Natural killer cell (primary cell): ENCODE measurements at places on chromosomes 7 and 10.

GRCh38 chr7:141697211-141697871 is 4.6 kb downstream of the DENND11 start:
- no peak for DNase-seq
- no peaks in the 10 kb centered on the region for H3K27me3 ChIP-seq
- H3K4me1 ChIP-seq, result peaks cover 24% of the 10 kb centered on the region
- no peak overlapping the region for H3K27ac ChIP-seq
- no peak overlapping the region for H3K4me3 ChIP-seq

DNA sequence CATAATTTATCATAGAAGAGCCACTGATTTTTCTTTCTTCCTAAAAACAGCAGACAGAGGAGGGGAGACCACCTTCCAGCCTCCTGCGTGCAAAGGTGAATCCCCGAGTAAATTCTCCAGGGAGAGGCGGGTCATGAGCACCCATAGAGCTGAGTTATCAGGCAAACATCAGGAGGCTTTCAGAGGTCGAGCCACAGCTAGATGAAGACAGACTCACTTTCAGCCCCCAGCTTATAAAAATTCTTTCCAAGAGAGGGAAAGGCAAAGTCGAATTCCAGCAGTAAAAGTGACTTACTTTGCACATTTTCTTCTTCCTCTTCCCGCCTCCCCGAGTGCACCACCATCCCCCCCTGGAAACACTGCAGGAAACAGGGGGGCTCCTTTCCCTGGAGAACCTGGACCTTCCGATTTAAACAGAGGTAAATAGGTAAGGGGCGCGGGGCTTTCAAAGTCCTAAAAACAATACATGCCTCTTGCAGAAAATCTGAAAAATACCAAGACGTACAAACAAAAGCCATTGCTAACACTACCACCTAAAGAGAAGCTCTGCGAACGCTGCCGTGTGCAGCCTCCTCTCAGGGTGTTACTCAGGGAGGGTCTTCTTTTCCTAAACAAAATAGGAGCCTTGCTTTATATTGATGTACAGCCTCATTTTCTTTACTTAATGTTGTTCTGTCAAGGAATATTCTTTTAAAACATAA is 163.8 kb downstream of the SVIL start:
- H3K36me3 ChIP-seq, result peaks cover 28% of the 10 kb centered on the region
- H3K4me1 ChIP-seq, result no peaks in the 10 kb centered on the region
- no peak overlapping the region for H3K27ac ChIP-seq

- H3K27me3 ChIP-seq, result no peaks in the 10 kb centered on the region
- DNase-seq, result no peak
- no peaks in the 10 kb centered on the region for H3K4me1 ChIP-seq
Measured at GRCh38 chr7:20240080-20240926, 23.1 kb upstream of the MACC1 start.

DNA sequence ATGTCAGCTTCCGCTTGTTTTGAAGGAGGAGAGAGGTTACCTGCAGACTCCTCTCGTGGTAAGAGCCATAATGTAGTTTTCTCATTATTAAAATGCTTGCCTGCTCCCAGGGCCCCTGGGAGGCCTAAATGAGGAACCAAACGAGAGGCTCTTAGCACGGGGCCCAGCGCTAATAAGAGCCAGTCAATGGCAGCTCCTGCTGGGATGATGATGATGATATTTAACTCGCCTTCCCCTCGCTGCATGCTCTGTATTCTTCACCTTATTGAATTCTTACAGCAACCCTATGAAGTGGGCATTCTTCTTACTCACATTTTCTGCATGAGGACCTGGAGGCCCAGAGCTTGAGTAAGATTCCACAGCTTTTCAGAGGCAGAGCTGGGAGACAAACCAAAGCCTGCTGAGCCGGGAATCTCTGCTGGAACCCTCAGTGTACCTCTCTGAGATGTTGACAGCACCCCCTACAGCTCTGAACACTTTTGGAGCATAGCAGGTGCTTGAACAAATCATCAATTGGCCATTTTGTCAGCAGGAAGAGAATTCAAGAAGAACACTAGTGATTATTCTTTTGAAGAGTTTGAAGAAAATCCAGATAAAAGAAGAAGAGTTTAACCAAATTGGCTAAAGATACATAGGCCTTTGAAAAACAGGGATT is 93.1 kb upstream of the HABP2 start:
- no peaks in the 10 kb centered on the region for H3K27me3 ChIP-seq
- H3K4me1 ChIP-seq, result no peaks in the 10 kb centered on the region
- DNase-seq, result no peak
- no peak overlapping the region for H3K4me3 ChIP-seq

DNA sequence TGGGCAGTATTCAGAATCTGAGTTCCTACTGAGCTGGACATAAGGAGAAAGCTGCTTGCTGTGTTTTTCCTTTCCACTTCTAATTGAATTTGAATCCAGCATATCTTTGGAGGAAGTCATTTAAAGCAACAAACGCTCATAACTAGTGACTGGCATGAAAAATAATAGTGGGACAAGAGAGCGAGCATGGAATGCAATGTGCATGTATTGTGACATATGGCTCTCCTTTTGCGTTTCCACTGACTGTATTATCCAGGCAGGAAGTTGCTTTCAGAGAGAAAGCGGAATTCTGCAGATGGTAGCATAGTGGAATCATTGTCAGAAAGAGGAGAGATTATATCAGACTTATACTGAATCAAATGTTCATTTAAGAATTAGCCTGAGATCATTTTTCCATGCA is 368.6 kb downstream of the REEP3 start:
- H3K27me3 ChIP-seq, result no peaks in the 10 kb centered on the region
- H3K4me1 ChIP-seq, result no peaks in the 10 kb centered on the region
- H3K4me3 ChIP-seq, result no peak overlapping the region
- DNase-seq, result no peak
- H3K36me3 ChIP-seq, result no peaks in the 10 kb centered on the region

DNA sequence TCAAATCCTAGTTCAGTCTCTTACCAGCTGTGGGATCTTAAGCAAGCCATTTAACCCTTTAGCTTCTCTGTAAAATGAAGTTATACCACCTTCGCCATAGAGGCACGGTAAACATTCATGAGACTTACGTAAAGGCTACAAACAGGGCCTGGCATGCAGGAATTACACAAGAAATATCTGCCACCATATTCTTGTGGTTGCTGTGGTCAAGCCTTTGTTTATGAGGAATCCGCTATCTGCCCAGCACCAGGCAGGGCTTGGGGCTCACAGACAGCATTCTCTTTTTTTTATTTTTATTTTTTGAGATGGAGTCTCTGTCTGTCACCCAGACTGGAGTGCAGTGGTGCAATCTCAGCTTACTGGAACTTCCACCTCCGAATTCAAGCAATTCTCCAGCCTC is 9.9 kb downstream of the AIFM2 start:
- H3K4me1 ChIP-seq, result peaks cover 4% of the 10 kb centered on the region
- no peak overlapping the region for H3K27ac ChIP-seq
- no peaks in the 10 kb centered on the region for H3K27me3 ChIP-seq
- no peak for DNase-seq
- peaks cover 2% of the 10 kb centered on the region for H3K36me3 ChIP-seq

DNA sequence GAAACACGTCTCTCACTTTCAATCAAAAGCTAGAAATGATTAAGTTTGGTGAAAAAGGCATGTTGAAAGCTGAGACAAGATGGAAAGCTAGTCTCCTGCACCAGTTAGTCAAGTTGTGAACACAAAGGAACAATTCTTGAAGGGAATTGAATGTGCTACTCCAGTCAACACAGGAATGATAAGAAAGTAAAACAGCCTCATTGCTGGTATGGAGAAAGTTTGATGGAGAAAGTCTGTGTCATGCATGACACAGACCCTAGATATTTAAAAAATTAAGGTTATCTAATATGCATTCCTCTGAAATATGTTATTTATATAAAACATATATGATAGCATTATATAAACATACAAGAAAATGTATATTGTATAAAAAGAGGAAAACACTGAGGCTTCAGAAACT is 699.4 kb upstream of the FZD8 start:
- no peak overlapping the region for H3K4me3 ChIP-seq
- H3K27me3 ChIP-seq, result no peaks in the 10 kb centered on the region
- H3K4me1 ChIP-seq, result no peaks in the 10 kb centered on the region
- H3K27ac ChIP-seq, result no peak overlapping the region
- H3K36me3 ChIP-seq, result no peaks in the 10 kb centered on the region

- no peaks in the 10 kb centered on the region for H3K36me3 ChIP-seq
- H3K4me1 ChIP-seq, result no peaks in the 10 kb centered on the region
- no peaks in the 10 kb centered on the region for H3K27me3 ChIP-seq
- DNase-seq, result no peak
Measured at GRCh38 chr10:118835682-118836326, 81.0 kb upstream of the CACUL1 start.

DNA sequence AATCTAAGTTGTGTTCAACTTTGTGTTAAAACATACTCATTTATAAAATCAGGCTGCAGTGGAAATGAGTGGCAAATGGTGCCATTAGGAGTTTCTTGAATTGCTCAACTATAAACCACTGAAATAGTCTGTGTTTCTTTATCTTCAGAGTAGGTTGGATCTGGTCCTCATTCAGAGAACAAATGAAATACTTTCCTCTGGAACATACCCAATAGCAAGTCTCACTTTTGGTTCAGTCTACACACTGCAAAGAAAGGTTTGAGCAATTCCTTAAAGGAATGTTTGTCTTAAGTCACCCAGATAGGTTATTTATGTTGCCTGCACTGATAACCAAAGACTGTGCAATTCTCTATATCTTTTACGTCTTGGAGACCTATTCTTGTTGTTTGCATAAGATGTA is 62.5 kb downstream of the ABCB4 start:
- H3K4me3 ChIP-seq, result no peak overlapping the region
- H3K27me3 ChIP-seq, result no peaks in the 10 kb centered on the region
- H3K4me1 ChIP-seq, result no peaks in the 10 kb centered on the region
- no peak for DNase-seq
- no peaks in the 10 kb centered on the region for H3K36me3 ChIP-seq
- H3K27ac ChIP-seq, result no peak overlapping the region

- no peak overlapping the region for H3K4me3 ChIP-seq
- H3K36me3 ChIP-seq, result no peaks in the 10 kb centered on the region
- H3K27ac ChIP-seq, result no peak overlapping the region
- H3K27me3 ChIP-seq, result no peaks in the 10 kb centered on the region
- DNase-seq, result no peak
Measured at GRCh38 chr7:106986450-106986977, 58.0 kb upstream of the PRKAR2B start.

DNA sequence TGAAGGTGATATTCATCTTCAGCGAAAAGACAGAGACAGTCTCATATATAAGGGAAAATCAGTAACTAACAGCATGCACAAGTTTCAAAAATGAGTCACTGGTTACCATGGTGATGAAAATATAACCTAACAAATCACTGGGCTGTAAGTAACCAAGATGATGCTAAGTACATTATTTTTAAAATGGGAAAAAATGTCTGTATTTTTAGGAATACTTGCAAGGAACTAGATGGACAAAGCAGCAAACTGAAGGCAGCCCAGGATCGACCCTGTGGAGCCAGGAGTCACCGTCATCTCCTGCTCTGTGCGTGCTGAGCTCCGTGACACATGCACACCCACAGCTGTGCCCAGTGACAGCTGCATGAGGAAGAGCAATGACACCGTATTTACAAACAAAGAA is 137.3 kb downstream of the ELMO1 start:
- no peaks in the 10 kb centered on the region for H3K27me3 ChIP-seq
- no peak overlapping the region for H3K4me3 ChIP-seq
- peak overlapping the region; percentile 11 for H3K27ac ChIP-seq
- peaks cover 17% of the 10 kb centered on the region for H3K4me1 ChIP-seq

GRCh38 chr7:80335511-80336231 is 176.2 kb downstream of the GNAT3 start:
- no peak overlapping the region for H3K4me3 ChIP-seq
- H3K4me1 ChIP-seq, result no peaks in the 10 kb centered on the region
- DNase-seq, result no peak
- no peak overlapping the region for H3K27ac ChIP-seq
- no peaks in the 10 kb centered on the region for H3K27me3 ChIP-seq

GRCh38 chr7:83738291-83738835 is 89.4 kb upstream of the SEMA3E start:
- no peak overlapping the region for H3K4me3 ChIP-seq
- no peaks in the 10 kb centered on the region for H3K36me3 ChIP-seq
- no peaks in the 10 kb centered on the region for H3K27me3 ChIP-seq
- no peak overlapping the region for H3K27ac ChIP-seq
- no peak for DNase-seq
- no peaks in the 10 kb centered on the region for H3K4me1 ChIP-seq

DNA sequence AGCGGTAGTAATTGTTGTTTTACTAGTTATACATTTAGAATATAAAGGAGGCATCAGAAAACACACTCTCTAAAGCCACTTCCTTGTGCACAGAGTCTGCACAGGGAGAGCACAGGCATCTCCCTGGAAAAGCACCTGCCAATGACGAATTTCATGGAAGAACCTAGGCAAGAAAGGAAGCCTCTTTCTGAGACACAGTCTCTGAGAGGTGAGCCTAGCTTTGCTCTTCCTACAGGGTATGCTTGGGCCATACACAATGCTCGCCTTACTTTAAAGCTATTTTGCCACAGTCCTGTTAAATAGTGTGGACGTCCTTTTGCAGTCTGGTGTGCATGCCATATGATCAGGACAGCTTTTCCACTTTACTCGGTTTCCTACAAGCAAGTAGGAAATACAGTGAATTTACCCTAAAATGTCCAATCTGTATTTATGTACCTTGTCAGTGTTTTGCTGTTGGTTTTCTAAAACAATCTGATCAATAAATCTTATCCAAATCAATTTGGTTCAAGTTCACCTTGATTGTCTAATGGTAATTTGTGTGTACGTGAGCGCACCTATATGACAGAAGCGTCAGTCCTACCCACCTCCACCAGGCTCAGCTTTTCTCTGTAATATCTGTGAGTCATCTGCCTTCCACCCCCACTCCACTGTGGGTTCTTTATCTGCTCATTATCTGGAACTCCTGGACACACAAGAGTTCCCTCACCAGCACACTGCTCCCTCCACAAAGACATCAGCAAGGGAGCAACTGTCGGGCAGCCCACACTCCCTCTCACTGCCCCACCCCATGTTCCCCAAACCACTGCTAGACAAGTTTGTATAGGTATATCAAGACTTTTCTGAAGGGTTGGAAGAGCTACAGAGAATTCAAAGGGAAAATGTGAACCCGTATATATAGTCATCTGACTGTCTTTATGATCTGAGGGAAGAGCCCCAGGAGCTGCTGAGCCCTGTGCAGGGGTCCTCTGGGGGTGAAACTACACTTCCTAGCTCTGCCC is 65.2 kb downstream of the KLHDC10 start:
- no peak overlapping the region for H3K4me3 ChIP-seq
- no peak overlapping the region for H3K27ac ChIP-seq
- no peaks in the 10 kb centered on the region for H3K4me1 ChIP-seq
- no peak for DNase-seq

DNA sequence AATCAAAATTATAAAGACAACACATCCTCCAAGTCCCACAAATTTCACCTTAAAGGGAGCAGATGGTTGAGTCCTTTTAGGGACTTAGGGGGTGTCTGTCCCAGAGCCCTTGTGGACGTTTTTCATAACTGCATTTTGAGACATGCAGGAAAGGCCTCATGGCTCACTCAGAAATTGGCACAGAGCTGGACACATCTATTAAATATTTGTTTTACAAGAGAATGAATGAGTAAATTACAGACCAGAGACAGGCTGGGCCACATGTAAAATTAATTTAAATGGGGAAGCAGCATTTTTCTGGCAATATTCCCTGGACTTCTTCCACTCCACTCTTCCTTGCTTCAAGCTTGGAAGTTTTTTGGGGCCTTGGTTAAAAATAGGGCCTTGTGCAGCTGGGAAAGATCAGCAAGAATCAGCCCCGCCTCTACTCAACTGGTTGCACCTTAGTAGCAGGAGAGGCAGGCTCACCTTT is 20.0 kb downstream of the LAMB1 start:
- H3K27me3 ChIP-seq, result peaks cover 3% of the 10 kb centered on the region
- H3K27ac ChIP-seq, result no peak overlapping the region
- H3K4me3 ChIP-seq, result no peak overlapping the region
- H3K36me3 ChIP-seq, result no peaks in the 10 kb centered on the region
- DNase-seq, result no peak

- no peak overlapping the region for H3K4me3 ChIP-seq
- H3K27ac ChIP-seq, result no peak overlapping the region
- H3K36me3 ChIP-seq, result peaks cover 55% of the 10 kb centered on the region
- no peaks in the 10 kb centered on the region for H3K27me3 ChIP-seq
- peaks cover 68% of the 10 kb centered on the region for H3K4me1 ChIP-seq
Measured at GRCh38 chr10:8063935-8064334, 9.4 kb downstream of the GATA3 start.
